ENCODE measurements at places on chromosomes 6 and 20.

DNA sequence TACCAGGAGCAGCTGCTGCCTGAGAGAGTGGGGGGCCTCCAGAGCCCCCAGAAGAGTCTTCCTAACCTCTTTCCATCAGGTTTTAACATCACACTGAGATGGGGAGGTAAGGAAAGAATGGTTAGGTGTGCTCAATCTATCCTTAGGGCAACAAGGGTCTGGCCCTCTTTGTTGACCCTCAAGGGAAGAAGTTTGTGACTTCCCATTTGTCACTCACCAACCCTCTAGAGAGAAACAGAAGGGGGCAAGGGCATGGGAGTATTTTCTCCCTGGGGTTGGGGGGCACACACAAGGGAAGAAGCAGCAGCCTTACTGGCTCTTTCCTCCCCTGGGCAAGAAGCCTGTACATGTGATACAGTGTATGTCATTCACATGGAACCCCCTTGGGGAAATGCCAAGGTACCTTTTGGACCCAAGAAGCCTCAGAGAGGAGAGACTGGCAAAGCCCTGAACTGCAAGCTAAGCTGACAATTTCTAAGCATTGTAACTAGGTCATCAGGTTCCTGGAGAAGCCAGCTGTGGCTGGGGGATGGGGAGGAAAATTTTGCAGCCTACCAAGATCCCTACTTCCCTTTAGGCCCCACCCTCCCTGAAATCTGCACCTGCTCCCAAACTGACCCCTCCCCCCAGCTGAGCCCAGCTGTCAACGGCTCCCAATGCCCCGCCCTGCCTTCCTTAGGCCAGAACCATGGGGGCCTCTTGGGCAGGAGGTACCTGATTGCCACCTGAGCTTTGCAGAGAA lies 14.5 kb downstream of the BCL2L1 start:
- no peak for DNase-seq

DNA sequence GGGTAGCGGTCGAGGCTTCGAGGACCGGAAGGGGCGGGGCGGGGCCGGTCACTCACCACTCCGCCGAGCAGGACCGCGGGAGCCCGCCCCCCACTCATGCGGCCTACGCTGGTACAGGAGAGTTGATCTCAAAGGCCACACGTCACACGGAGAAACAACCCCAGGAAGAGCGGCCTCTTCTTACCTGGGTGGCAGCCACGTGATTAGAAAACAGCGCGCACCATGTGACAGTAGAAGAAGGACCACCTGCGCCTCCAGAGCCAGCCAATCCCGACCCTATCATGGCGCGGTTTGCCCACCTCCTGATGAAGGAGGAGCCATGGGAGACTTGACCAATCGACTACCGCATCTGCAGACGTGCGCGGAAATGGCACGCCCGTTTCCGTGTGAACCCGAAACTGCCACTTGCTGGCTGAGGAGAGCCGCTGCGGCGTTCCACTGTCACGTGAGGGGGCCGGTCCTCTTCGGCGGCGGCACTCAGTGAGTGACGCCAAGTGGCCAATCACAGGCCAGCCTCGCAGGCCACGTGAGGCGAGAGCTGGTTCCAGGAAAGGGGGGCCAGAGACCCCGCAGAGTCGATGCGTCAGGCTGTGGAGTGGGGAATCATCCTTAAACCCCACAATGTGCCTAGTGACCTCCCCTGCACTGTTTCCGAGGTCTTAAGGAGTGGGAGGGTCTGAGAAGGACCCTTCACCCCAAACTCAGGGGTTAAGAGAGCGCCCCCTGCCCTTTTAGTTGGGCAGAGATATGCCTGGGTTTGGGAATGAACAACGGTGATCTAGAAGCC lies at the start of gene CUTA:
CUTA (minus strand) TSS at position 205 of the 787 bp plus-strand sequence; CDS start at position 98, 107 bp downstream.
- peak; percentile 100 for DNase-seq

GRCh38 chr6:112680091-112680490 lies 333.0 kb downstream of the RFPL4B start:
- DNase-seq: no peak

- no peak for DNase-seq
Measured at GRCh38 chr6:50285735-50286134, 236.0 kb upstream of the DEFB112 start.

- no peak for DNase-seq
Measured at GRCh38 chr20:23437126-23437899, 2.2 kb upstream of the CSTL1 start.

- no peak for DNase-seq
Measured at GRCh38 chr20:1362484-1362883, 30.4 kb downstream of the FKBP1A start.
